G401 (cell line): ENCODE measurements at places on chromosomes 11 and 22. TPM values are rescaled to one million over a fixed set of nuclear protein-coding genes. Genes with fewer than 3 reads are reported as not detected.

EI24 gene
- 49.4 and 50.5 TPM in 2 replicates for total RNA-seq

SLC22A8 gene
- not detected in 2 replicates for total RNA-seq

PPP2R1B gene
- total RNA-seq, result 115 and 118 TPM in 2 replicates

ANO5 gene
- 1.1 and 1.6 TPM in 2 replicates for total RNA-seq

SUSD2 gene
- not detected in 2 replicates for total RNA-seq

ACR gene
- not detected in 2 replicates for total RNA-seq

RRM1 gene
- 165 TPM in 2 replicates for total RNA-seq

HBG2 gene
- total RNA-seq, result not detected in 2 replicates

PAX6 gene
- total RNA-seq, result 2.7 and 3.8 TPM in 2 replicates

HEPHL1 gene
- total RNA-seq, result not detected in 2 replicates

OR2AG1 gene
- not detected in 2 replicates for total RNA-seq
